ENCODE measurements at places on chromosomes 3 and 15. TPM values are rescaled to one million over a fixed set of nuclear protein-coding genes. Genes with fewer than 3 reads are reported as not detected.

The RBPMS2 gene
- total RNA-seq: not detected

The PRR20G gene
- total RNA-seq: not detected

The HHLA2 gene
- not detected for total RNA-seq

The SEMA6D gene
- 49.4 TPM for total RNA-seq

The NAALADL2 gene
- 2.7 TPM for total RNA-seq

The GPR149 gene
- 1.7 TPM for total RNA-seq

The BMF gene
- total RNA-seq: 4.2 TPM

The VWA5B2 gene
- 1.7 TPM for total RNA-seq

The ARNT2 gene
- total RNA-seq: 72.8 TPM

The KBTBD12 gene
- total RNA-seq: 2.0 TPM

The CCDC54 gene
- 0.25 TPM for total RNA-seq

The ZCWPW2 gene
- total RNA-seq: 4.2 TPM

The ZIC4 gene
- 1.5 TPM for total RNA-seq

The PLSCR2 gene
- total RNA-seq: not detected

The P2RY13 gene
- total RNA-seq: 1.5 TPM

The PHLDB2 gene
- total RNA-seq: 8.4 TPM

The OSTN gene
- 6.9 TPM for total RNA-seq

The CEMIP gene
- 3.9 TPM for total RNA-seq

The MYRIP gene
- 8.6 TPM for total RNA-seq

The CDC25A gene
- total RNA-seq: 3.0 TPM

The ATP10A gene
- total RNA-seq: 0.74 TPM

The SPSB4 gene
- total RNA-seq: 7.6 TPM

The ROPN1 gene
- total RNA-seq: not detected

The ZNF662 gene
- 15.0 TPM for total RNA-seq

The SPTSSB gene
- total RNA-seq: 3.0 TPM

All from temporal lobe (tissue), 4 donors.